SJSA1 (cell line): ENCODE measurements at places on chromosomes 3 and 15. TPM values are rescaled to one million over a fixed set of nuclear protein-coding genes. Genes with fewer than 3 reads are reported as not detected.

Gene DGKG
- total RNA-seq, result 0.97 TPM in 1 of 2 replicates, not detected in the other

Gene FANCD2OS
- not detected in 2 replicates for total RNA-seq

Gene WDR93
- total RNA-seq, result 0.05 TPM in 1 of 2 replicates, not detected in the other

Gene RETNLB
- not detected in 2 replicates for total RNA-seq

Gene BDH1
- 7.9 and 20.0 TPM in 2 replicates for total RNA-seq

Gene C3orf85
- total RNA-seq, result not detected in 2 replicates

Gene NPAP1
- not detected in 2 replicates for total RNA-seq

Gene USP4
- total RNA-seq, result 7.8 and 11.5 TPM in 2 replicates

Gene STRIT1
- total RNA-seq, result not detected in 2 replicates

Gene DPPA4
- not detected in 2 replicates for total RNA-seq

Gene APPL1
- 12.6 and 18.7 TPM in 2 replicates for total RNA-seq

Gene TTC21A
- total RNA-seq, result 0.24 TPM in 1 of 2 replicates, not detected in the other

Gene CPN2
- total RNA-seq, result not detected in 2 replicates

Gene ALDH1A2
- not detected in 2 replicates for total RNA-seq

Gene CEMIP
- total RNA-seq, result 0.03 TPM in 1 of 2 replicates, not detected in the other

Gene EPHB3
- total RNA-seq, result 2.9 and 4.1 TPM in 2 replicates

Gene BFSP2
- total RNA-seq, result not detected in 2 replicates

Gene SH3BP5
- 7.6 and 10.4 TPM in 2 replicates for total RNA-seq

Gene GDPGP1
- 2.3 and 4.3 TPM in 2 replicates for total RNA-seq

Gene LRRC2
- total RNA-seq, result 0.61 and 2.8 TPM in 2 replicates

Gene CAMK2N2
- 0.13 TPM in 1 of 2 replicates, not detected in the other for total RNA-seq

Gene PP2D1
- total RNA-seq, result not detected in 2 replicates

Gene RAMAC
- 43.3 and 67.3 TPM in 2 replicates for total RNA-seq

Gene ECE2
- not detected in 2 replicates for total RNA-seq

Gene PCSK6
- total RNA-seq, result 0.44 and 1.7 TPM in 2 replicates

Gene SPINK8
- not detected in 2 replicates for total RNA-seq

Gene FMN1
- total RNA-seq, result 2.3 and 2.4 TPM in 2 replicates

Gene RNU6-1
- not detected in 2 replicates for total RNA-seq

Gene LYZL4
- total RNA-seq, result not detected in 2 replicates

Gene SKIL
- 31.0 and 51.5 TPM in 2 replicates for total RNA-seq

Gene ALPK3
- 0.03 TPM in 1 of 2 replicates, not detected in the other for total RNA-seq

Gene ACP3
- not detected in 2 replicates for total RNA-seq

Gene PRICKLE2
- total RNA-seq, result 9.7 and 18.3 TPM in 2 replicates

Gene AADAC
- total RNA-seq, result 0.34 TPM in 2 replicates

Gene PAQR9
- total RNA-seq, result not detected in 2 replicates

Gene DOCK3
- 0.09 and 0.29 TPM in 2 replicates for total RNA-seq

Gene TAGLN3
- total RNA-seq, result not detected in 2 replicates

Gene ACKR4
- total RNA-seq, result 0.18 TPM in 1 of 2 replicates, not detected in the other

Gene SLC22A13
- total RNA-seq, result not detected in 2 replicates

Gene TM4SF4
- not detected in 2 replicates for total RNA-seq

Gene ISG20
- 0.50 and 1.2 TPM in 2 replicates for total RNA-seq

Gene INTS14
- 29.4 and 67.3 TPM in 2 replicates for total RNA-seq

Gene RTP4
- 2.2 and 3.1 TPM in 2 replicates for total RNA-seq

Gene LYSMD2
- 11.2 and 11.5 TPM in 2 replicates for total RNA-seq

Gene RTP3
- total RNA-seq, result not detected in 2 replicates

Gene ACTRT3
- 2.2 and 2.4 TPM in 2 replicates for total RNA-seq

Gene SAMMSON
- not detected in 2 replicates for total RNA-seq

Gene RRP9
- 41.0 and 45.5 TPM in 2 replicates for total RNA-seq

Gene SIAH2
- total RNA-seq, result 22.7 and 24.6 TPM in 2 replicates

Gene TYRO3
- total RNA-seq, result 8.9 and 17.2 TPM in 2 replicates

Gene RYR3
- total RNA-seq, result 7.9 and 10.3 TPM in 2 replicates

Gene ESYT3
- 0.06 and 0.76 TPM in 2 replicates for total RNA-seq

Gene C2CD4B
- total RNA-seq, result not detected in 2 replicates

Gene EXD1
- total RNA-seq, result not detected in 2 replicates
